HS-5 (cell line): ENCODE measurements at places on chromosomes 1 and 21.

GRCh38 chr1:25182629-25183028 is 49.7 kb downstream of the SYF2 start:
- DNase-seq: peak; percentile 19

GRCh38 chr1:156804572-156805243 is 11.9 kb downstream of the SH2D2A start:
- no peak for DNase-seq

DNA sequence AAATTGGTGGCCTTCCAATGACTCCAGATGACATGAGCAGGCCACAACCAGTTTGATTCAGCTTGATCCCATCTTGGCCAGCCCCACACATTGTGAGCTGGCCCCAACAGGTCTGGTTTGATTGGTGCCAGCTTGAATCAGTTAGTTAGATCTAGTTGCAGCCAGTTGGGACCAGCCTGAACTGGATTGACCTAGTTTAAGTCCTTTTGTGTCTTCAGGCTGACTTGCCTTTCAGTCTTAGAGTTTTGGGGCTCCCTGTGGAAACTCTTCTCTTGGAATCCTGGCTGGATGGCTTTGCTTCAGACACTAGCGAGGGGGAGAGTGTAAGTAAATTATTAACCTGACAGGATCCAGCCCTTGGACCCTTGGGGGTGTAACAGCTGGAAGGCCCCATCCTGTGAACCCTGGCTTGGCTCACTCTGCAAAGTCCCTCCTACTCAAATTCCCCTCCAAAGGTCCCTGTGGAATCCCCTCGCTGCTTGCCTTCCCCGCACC is 36.2 kb upstream of the POU3F1 start:
- no peak for DNase-seq

DNA sequence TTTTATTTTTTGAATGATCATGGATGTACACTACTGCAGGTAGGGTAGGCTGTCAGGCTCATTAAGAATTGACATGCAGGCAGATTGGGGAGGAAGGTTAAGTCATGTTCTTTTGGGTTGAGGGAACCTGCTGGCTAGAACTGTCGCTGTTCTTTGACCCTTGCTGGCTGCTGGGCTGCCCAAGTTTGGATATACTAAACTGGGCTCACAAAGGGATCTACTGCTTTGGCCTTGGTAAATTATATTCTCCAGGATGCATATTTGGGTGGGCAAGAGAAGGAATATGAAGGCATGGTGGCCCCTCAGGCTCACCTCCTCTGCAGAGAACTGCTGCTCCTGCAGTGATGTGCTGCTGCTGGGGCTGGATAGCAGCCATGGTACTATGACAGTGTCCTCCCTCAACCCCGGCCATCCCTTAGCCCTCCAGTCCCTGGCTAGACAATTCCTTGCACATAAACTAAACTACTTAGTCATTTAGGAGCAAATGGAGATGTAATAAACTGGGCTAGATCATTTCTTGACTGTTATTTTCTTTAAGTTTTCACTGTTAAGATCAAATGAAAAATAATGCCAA is 6.1 kb downstream of the ATP1A1 start:
- no peak for DNase-seq

DNA sequence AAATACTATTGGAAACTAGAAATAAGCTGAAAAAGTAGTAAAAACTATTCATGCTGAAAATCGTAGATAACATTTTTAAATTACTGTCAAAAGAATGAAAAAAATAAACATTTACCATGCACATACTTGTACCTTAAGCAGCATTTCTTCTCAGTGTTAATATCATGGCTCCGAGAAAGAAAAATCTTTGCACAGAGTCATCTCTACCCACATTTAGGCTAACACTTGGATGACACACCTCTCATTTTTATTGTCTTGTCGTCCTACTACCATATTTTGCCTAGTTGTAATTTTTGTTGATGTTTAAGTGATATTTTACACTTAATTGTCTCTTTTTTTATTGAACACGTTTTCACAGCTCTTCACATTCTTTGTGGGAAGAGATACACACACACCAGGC is 1.7 kb upstream of the TNFSF4 start:
- DNase-seq: no peak

DNA sequence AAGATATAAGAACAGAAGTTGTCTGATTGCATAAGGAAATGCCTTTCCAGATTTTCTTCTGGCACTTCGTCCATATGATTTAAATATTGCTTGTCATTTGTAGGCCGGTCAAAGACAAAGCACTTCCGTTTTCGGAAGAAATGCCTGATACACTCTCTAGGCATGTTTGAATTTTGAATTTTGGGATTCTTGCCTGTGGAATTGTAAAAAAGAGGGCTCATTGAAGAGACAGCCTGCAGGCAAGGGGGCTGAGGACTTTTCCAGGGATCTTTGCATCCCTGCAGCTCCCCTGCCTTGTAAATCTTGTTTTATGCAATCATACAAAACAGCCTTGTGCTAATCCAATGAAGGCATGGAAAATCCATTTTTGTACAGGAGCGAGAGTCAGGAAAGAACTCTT is 7.4 kb downstream of the GBP4 start:
- no peak for DNase-seq

- no peak for DNase-seq
Measured at GRCh38 chr1:85571181-85571759, 9.3 kb upstream of the CCN1 start.

- DNase-seq: peak; percentile 5
Measured at GRCh38 chr1:219847215-219847855, 81.0 kb downstream of the SLC30A10 start.

- no peak for DNase-seq
Measured at GRCh38 chr1:48947761-48948537, 171.3 kb upstream of the BEND5 start.

- no peak for DNase-seq
Measured at GRCh38 chr1:38486085-38486484, 373.5 kb downstream of the RRAGC start.

DNA sequence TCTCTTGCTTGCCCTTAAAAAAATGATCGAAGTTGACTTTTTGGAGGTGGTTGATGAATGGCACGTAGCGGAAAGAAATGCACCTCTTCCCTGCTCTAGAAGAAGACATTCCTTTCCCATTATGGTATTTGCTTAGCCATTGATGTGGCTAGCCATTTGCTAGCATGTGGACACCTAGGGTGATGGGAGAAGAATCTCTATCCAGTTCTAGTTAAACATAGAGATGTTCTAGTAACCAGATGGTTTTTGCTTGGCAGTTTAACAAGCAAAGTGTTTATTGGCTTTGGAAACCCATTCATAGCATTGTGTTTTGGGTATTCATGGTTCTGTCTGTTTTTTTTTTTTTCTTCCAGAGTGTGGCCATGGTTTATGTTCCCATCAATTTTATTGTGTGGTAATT is 78.9 kb downstream of the KCNJ6 start:
- DNase-seq: no peak

DNA sequence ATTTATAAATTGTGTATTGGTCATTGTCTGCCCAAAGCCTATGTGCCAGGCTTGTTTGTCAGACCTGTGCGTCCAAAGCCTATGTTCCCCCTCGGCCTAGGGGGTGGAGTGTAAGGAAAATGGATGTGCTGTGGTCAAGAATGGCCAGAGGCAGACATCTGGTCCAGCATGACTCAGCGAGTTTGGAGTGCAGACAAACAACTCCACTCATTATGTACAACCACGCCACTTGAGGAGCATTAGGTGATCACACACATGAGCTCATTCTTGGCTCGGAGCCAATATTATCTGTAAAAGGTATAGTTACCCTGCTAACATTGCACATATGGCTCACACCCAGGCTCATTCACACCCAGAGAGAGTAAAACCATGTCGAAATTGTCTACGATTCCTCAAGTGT is 1047.6 kb upstream of the ADGRL4 start:
- no peak for DNase-seq

- DNase-seq: no peak
Measured at GRCh38 chr1:216805233-216805632, 82.0 kb upstream of the ESRRG start.

GRCh38 chr1:94541246-94542087 is at the start of gene F3:
Gene F3 (minus strand): TSS chr1:94541759. CDS start chr1:94541636, 123 bp downstream.
- peak; percentile 74 for DNase-seq

DNA sequence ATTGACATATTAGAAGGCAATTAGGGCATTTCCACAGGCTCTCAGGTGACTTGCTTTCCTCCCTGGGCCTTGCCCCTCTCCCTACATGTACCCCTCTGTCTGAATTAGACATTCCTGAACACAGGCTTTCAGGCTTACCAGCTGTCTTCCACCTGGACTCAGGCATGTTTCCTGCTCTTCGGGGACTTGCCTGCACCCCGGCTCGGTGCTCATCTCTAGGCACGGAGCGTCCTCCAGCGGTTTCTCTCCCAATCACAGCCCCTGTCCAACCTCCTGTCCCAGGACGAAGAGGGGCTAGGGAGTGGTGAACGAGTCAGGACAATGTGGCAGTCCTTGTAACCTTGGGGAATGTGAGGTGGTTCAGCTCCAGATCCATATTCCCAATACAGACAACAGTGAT is 4.2 kb downstream of the PROK1 start:
- no peak for DNase-seq

DNA sequence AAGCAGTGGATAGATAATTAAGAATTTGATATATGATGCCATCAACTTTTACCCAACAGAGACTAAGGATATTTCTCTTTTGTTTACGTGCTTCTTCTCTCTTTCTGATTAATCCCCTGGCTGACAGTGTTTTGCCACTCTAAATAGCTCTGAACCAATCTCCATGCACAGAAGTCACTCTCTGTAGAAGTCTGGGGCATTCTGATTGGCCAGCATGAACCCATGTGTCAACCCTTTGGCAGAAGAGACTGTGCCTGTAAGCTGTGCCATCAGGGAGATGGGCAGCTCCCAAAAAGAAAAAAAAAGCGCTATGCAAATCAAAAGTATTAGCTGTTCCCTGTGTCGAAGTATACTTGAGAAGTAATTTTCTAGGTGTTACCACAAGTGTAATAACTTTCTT is 34.1 kb upstream of the NRIP1 start:
- no peak for DNase-seq

DNA sequence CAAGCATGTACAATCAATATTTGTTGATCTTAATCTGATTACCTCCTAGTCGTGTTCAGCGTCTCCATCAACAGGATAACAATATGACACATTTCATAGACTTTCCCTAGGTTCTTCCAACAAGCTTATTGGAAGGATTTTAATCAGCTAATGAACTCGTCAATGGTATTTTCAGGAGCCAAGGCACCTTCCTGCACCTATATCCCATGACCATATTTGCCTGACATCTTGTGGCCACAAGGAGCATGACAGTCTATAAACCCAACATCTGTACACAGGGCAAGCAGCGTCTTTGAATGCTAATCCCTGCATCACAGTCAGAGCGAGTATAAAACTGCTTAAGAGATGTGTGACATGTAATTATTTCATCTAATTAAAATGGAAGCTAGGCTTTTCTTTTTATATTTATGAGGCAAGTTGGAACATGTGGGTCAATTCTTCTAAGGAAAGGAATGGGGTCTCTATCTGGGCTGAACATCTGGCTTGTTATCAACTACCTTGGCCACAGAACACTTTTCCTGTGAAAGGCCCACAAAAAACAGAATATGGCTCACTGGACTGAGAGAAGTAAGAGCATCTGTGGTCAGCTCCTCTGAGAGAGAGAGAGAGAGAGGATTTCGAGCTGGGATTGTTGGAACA is 388.8 kb downstream of the NTNG1 start:
- DNase-seq: no peak

- DNase-seq: no peak
Measured at GRCh38 chr1:248787430-248787829, 31.9 kb upstream of the LYPD8 start.

- no peak for DNase-seq
Measured at GRCh38 chr1:150498342-150498741, 9.6 kb upstream of the ECM1 start.

DNA sequence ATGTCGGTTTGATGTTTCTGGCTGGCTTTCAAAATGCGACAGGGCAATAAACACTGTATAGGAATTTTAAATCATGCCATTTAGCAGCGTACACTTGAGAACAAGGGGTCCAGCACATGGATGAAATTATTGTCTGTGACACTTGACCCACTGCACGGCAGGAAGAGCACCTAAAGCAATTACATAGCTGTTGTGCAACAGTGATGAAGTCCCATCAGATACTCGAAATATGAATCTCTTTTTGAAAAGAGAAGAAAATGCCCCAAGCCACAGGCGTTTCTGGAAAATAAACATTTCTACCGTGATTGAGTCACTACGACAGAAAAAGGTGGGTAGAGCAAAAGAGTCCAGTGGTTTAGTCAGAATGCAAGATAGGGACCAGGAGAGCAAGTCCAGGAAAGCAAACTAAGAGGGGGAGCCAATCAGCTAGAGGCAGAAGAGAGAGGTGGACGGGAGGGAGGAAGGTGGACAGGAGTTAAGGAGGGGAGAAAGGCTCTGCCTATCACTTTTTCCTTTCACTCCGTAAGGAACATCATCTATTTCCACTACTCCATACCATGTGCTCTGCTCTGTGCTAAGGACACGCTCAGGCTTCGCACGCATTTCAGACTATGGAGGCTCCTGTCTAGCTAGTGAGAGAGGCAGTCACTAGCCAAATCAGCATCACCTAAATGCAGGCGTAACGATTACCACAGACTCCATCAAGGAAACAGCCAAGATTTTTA is 6.4 kb downstream of the DSCAM start:
- no peak for DNase-seq

DNA sequence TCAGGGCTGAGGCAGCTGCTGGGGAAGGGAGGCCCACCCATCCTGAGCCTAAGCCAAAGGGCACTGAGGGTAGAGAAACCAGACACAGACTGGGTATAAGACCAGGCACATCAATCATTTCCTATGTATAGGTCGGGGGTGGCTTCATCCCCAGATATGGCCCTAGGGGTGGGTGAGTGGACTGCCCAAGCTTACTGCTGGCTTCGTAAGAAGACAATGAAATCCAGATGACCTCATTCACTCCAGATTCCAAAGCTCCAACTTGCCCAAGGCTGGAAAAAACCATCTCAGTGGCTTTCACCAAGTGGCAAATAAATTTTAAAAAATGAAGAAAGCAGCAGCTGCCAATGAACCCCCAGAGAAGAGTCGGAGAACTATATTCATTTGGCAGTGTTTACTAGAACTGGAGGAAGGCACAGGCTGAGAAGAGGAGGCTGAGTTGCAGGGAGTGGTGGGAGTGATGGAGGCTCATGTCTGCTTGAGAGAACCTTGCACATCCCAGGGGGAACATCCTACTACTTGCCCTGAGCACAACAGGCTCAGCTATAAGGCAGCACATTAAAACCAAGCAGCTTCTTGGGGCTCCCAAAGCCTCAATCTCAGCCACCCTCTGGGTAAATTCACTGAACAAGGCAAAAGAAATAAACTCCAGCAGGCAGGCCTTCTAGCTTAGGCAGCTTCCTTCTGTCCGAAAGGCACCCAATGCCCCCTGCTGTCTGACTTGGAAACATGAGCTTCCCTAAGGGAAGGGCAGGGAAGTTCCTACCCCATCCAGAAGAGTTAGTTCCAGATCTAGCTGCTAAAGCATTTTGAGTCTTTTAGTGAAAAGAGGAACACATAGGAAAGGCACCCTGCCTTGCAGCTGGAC is 14.1 kb downstream of the PEA15 start:
- DNase-seq: peak; percentile 33

GRCh38 chr1:99673315-99673714 is 27.4 kb downstream of the PALMD start:
- no peak for DNase-seq
